ENCODE measurements at places on chromosomes 3 and 15.

GRCh38 chr15:66966256-66966655 is 99.1 kb upstream of the SMAD3 start:
- peak; percentile 8 for DNase-seq

DNA sequence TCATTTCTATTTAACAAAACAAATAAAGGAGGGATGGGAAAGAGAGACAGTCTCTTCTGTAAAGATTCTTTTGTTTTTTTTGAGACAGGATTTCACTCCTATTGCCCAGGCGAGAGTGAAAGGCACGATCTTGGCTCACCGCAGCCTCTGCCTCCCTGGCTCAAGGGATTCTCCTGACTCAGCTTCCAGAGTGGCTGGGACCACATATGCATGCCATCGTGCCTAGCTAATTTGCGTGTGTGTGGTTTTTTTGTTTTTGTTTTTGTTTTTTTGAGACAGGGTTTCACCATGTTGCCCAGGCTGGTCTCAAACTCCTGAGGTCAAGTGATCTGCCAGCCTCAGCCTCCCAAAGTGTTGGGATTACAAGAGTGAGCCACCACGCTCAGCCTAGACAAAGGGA is 23.3 kb downstream of the STAG1 start:
- no peak for DNase-seq

DNA sequence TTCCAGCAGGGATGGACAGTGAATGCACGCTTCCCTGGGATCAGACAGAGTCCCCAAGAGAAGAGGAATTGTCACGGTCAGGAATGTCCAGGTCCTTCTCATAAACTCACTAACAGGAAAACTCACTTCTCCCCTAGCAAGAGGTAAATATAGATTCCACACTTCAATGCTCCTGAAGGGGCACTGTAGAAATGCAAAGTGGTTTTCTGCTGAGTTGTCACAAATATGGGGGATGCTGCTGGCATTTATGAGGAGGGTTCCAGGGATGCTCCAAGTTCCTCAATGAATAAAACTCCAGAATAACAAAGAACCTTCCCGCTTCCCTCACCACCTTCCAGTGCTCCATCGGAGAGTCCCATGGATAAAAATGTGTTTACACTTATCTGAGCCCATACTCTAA is 423.4 kb downstream of the MAGI1 start:
- DNase-seq, result no peak

DNA sequence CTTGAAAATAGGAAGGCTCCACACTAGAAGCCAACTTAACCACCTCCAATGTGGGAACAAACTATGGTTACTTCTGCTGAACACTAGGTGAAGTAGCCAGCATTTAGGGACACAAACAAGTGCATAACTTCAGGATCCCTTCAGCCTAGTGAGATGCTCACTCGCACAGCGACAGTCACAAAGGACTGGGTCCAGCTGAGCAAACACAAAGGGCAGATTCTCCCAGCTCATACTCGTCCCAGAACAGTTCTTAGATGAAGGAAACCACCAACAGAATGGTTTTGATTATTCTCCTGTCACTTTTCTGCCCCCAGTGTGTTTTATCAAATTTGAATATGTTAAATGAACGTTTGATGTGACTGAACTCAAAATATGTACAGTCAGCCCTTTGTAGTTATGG is 201.6 kb downstream of the KCNAB1 start:
- no peak for DNase-seq

GRCh38 chr3:190224863-190225692 is 97.2 kb downstream of the CLDN1 start:
- DNase-seq, result no peak

DNA sequence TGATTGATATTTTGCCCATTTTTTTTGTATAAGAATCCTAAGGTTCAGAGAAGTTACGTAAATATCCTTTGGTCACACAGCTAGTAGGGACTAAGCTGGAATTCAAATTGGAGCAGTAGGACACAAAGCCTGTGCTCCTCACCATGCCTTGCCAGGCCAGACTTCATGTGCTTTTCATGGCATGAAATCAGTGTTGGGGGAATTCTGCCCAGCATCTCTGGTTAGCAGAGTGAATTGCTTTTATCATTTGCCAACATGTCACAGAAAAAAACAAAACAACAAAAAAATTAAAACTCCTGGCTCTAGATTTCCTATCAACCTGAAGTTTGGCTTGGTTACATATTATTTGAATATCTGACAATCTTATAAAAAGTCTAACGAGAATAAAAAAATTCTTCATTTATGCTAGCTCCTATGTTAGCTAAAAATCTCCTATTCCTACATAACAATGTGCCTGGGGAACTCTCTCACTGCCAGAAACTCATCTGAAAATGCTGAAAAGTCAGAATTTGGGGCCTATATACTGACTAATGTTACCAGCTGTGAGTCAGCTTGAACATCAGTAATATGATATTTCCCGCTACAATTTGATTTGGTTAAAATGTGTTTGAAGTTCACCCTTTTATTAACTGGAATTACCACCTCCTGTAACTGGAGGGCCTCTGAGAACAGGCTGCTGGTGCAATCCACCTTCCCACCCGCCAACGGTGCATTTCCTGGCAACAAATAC is 141.7 kb downstream of the TIGIT start:
- no peak for DNase-seq

GRCh38 chr3:127071597-127072001 is 88.7 kb downstream of the PLXNA1 start:
- no peak for DNase-seq

DNA sequence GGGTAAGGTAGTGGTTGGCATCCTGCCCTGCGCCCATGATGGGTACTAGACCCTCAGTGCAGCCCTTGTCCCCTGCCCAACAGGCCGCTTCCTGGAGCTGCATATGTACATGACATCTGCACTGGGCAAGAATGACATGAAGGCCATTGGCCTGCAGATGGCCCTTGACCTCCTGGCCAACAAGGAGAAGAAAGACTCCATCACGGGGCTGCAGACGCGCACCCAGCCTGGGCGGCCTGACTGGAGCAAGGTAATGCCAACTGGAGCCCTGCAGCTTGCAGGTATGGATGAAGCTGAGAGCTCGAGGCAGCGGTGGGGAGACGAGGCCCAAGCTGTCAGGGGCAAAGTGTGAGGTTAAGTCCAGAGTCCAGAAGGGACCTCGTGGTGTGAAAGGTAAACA is 40.8 kb downstream of the NOX5 start:
- DNase-seq, result no peak

GRCh38 chr3:117226932-117227331 is 517.4 kb downstream of the TUSC7 start:
- no peak for DNase-seq

DNA sequence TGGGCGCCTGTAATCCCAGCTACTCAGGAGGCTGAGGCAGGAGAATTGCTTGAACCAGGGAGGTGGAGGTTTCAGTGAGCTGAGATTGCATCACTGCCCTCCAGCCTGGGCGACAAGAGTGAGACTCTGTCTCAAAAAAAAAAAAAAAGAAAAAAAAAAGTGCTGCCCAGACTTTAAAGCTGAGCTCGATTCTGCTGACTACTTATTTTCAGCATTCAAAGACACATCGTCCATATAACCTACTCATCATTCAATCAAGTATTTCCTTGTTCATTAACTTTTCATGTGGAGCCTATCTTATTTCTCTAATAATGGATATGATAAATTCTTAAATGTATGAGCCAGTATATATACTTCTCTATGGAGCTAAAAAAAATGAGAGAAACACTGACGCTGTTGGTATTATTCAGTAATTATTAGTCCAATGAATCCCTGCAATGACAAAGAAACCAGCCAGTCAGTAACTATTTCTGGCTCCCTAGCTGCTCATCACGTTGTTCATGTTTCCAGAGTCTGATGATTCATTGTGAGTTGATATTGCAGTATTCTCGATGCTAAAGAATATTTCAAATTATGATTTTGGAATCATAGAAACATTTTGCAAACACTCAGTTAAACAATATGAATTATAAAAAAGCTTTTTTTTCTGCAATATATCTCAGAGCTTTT is 111.9 kb downstream of the RAP2B start:
- DNase-seq, result no peak

GRCh38 chr3:126004692-126005091 is 35.7 kb downstream of the ROPN1B start:
- DNase-seq, result no peak

GRCh38 chr3:151478335-151478697 is 17.5 kb upstream of the IGSF10 start:
- DNase-seq, result no peak

DNA sequence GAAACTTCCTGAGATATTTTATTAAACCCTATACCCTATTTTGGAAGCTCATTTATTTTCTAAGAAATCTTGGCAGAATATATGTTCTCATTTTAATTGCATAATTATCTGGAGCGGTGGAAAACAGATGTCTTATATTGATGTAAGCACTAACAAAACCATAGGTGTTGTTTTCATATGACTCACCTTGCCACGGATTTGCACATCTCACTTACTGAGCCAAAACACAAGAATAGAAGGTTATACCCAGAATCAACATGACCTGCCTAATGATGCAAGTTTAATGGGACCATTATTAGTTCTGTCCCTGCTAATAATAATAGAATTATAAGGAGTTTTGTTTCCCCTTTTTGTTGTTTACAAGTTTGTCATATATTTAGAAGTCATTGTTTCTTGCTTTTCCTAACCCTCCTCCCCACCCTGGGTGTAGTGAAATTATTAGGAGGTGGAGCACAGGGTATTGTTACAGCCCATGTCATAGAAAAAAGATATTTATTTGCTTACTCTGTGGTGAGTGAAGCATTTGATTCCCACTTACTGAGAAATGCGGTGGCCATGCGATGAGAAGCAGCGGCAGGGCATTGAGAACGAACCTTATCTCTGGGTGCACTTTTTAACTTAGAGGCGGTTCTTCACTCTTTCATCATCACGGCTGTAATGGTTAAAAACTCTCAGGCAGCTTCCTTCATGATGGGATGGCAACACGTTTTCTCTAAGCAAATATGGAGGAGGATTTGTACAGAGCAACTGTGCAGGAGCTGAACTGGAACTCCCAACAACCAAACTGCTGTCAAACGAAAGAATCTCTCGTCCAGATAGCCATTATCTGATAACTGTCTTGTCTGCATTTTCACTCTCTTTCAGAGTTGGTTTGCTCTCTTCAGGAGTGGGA is 521 bp downstream of the IL5RA start:
- DNase-seq, result peak; percentile 10

- no peak for DNase-seq
Observed at GRCh38 chr3:46981932-46982471, 2.5 kb downstream of the NBEAL2 start.

DNA sequence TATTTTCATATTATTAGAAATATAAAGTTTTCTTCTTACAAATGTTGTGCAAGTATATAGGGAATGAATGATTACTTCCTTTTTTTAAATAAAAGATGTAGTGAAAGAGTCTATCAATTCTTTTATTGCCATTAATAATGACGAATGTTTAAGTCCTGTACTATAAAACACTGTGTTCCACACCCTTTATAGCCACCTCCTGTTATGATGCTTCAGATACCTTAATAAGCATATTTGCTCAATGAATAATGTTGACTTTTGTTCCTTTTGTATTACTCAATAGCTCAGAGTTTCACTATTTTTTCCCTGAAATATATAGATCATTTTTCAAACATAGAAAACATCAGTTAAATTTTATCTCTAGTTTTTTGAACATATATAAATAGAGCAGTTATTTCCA is 378.2 kb upstream of the THBS1 start:
- no peak for DNase-seq

DNA sequence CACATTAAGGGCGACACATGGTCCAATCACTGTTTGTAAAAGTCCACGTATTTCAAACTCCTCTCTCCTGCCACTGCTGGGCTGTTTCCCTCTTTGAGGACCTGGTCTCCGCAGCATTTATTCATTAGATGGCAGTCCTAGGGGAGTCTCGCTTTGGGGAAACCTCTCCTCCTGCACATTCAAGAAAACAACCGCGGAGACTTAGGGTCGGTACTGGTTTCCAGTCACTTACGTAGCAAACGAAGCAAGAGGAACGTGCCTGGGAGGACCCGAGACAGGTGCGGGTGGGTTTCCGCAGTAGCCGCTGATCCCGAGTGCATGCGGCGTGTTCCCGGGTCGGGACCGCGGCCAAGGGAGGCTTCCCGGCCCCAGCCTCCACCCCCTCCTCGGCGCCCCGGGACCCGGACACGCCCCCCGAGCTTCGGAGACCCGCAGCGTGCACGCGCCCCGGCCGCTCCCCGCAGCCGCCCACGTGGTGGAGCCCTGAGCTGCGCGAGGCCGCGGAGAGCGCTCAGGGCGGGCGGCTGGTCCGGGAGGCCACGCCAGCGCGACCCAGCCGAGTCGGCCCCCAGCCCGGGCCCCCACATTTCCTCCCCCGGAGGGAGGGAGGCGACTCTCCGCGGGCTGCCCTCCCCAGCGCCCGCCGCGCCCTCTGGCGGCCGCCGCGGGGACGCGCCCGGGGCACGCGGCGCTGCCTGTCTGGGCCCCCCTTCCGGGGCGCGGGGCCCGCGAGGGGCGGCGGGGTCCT is 1.1 kb upstream of the IGF1R start:
- DNase-seq, result peak; percentile 92

GRCh38 chr15:68658151-68658550 is 79.4 kb downstream of the CORO2B start:
- no peak for DNase-seq

DNA sequence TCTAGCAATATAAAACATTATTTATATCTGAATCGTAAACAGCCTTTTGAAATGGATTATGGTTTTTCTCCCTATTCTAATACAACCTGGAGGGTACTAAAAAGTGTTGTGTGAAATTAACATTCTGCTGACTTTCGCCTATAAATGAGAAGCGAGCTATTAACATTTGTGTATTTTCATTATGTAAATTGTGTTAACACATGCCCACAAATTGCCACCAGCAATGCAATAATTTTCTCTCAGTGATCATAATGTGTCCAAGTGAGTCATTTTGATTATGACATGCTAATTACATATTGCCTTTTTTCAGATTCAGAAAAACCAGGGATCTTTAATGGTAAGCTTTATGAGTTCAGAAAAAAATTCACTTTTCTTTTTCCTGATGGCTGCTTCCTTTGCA is 77.4 kb upstream of the SKOR1 start:
- no peak for DNase-seq

- DNase-seq, result no peak
Observed at GRCh38 chr3:195139876-195140240, 131.1 kb downstream of the XXYLT1 start.

DNA sequence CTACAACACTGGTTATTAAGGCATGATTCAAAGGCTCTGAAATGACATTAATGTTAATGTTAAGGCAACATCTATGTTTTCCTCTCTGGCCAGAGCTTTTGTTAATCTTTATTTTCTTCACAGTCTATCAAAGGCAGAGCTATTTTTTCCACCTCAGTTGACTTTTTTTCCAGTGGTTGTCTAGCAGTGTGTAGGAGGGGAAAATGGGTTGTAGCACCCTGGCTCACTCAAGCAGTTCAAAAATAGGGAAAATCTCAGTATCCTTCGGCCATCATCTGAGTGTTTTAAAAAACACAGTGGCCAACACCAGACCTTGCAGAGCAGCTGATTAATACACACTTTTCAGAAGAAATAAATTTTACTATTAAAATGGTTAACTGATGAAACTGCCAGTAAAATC is 21.4 kb downstream of the CBLB start:
- DNase-seq, result no peak

DNA sequence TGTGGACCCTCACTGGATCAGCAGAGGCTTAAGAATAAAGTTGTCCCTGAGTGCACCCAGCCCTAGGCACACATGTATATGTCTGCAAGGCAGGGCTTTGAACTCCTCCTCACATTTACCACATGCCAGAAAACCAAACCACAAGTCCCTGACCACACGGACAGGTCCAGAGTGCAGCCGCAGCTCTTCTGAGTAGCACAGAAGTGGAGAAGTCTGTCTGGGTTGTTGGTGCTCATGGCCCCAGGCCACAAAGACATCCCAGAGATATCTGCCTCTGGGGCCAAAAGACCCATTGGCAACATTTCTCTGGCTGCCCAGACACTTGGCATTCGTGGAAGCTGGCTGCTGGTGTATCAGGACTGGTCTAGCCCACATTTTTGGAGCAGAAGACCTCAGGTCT is 17.4 kb downstream of the SUSD5 start:
- no peak for DNase-seq
